CD8-positive, alpha-beta memory T cell (primary cell): ENCODE measurements at places on chromosomes 3 and 15. TPM values are rescaled to one million over a fixed set of nuclear protein-coding genes. Genes with fewer than 3 reads are reported as not detected.

The RASA2 gene
- total RNA-seq: 34.0 TPM

The LRRN1 gene
- 0.39 TPM for total RNA-seq

The GRM2 gene
- 0.59 TPM for total RNA-seq

- DNase-seq: no peak
These were observed 410.4 kb downstream of the SHQ1 start for GRCh38 chr3:72437661-72438406.

DNA sequence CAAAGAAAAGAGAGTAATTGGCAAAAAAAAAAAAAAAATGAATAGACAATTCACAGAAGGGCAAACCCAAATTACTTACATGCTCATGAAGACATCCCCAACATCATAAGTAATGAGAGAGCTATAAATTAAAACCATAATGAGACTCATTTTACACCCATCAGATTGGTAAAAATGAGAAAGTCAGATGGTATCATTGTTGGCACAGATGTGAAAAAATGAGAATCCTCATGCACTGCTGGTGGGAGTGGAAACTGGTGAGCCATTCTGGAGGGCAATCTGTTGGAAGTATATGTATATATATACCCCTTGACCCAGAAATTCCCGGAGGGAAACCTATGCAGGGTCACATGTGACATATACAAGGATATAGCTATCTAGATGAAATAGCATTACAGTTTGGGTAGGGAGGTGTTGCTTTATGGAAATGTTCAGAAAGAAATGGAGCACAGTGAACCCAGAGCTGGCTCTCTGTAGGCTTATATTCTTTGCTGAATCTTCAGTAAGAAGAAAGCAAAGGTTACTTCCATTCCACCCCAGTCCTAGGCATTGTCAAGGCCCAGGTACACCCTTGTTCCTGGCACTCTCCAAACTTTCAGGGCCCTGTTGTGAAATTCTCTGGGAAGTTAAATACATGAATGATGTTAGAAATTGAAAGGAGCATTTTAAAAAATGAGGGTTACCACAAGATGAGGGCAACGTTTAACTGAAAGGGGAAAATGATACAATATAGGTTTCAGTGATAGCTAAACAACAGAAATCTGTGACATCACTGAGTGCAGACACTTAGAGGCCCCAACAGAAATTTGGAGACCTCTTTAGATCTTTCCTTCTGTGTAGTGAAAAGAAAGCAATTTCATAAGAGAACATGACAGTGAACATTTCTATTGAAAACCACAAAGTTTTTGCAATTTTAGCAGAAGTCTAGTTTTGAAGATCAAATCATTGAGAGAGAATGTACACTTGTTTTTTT lies 132.7 kb upstream of the TPRG1 start:
- no peak for DNase-seq

- DNase-seq: no peak
These were observed 26.7 kb downstream of the CIP2A start for GRCh38 chr3:108562565-108562964.

DNA sequence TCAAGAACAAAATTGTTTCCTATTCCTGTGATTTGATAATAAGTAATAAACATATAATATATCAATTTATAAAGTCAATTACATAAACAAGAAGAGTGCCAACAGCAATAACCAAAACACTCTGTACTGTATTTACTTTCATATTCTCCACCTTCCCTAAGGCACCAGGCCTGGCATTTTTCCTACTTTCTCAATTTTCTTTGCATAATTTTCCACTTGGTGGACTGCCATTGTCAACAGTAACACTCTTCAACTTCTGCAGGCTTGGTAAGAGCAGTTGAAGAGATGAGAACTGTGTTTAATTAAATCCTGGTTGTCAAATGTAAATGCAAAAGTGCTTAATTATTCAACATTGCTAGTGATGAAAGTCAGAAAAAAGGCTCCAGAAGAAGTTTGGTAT lies 229.8 kb upstream of the PLSCR5 start:
- DNase-seq: no peak
